ENCODE measurements at places on chromosomes 2 and 18.

DNA sequence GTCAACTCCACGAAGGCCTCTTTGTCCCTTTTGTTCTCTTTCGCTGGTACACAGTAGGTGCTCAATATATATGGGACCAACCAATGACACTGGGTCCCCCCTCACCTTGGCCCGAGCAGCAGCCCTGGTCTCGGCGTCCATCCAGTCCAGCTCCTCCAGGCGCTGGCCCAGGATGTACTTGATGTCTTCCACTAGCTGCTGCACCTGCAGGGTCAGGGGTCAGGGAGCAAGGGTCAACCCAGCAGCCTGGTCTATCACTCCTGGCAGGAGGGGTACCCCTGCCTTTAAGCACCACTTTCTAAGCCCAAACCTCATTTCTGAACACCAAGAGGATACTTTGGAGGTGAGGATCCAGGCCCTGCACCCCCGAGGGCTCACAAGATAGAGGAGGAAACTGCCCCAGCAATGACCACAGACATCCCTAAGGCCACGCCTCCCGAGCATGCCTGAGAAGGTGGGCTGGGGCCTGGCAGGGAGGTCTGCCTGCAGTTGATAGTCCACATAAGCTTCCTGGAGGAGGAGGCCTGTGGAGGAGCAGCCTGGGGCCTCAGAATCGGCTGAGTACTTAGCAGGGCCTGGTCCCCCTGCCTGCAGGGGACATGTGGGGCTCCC, 4.2 kb downstream of the ECEL1 start:
- no peak for DNase-seq

DNA sequence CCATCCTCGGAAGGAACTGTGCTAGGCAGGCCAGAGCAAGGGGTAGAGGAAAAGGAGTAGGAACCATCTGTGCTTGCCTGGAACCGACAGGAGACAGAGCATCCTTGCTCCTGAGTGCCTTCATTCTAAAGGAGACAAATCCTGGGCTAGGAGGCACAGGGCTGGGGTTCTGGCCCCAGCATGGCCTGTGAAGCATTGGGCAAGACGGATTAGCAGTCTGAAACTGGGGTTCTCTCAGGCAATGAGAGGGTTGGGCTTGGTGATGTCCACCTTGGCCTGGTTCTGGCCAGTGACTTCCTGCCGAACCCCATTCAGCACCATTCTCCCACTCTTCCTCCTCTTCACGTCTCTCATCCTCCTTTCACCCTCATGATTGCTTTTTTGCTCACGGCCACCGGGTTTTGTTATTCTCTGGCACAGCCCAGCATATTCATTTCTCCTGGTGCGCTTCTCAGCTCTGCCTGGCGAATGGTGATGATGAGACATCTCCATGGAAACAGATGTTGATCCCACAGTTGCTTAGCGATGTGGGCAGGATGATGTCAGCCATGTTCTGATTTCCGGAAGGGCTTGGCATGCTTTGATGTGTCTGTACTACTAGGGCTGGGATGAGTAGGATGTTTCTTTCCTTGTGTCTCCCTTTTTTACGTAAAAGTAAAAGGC, 127.7 kb downstream of the CAPN13 start:
- DNase-seq, result no peak

GRCh38 chr2:178674122-178674521, 133.1 kb downstream of the TTN start:
- no peak for DNase-seq

DNA sequence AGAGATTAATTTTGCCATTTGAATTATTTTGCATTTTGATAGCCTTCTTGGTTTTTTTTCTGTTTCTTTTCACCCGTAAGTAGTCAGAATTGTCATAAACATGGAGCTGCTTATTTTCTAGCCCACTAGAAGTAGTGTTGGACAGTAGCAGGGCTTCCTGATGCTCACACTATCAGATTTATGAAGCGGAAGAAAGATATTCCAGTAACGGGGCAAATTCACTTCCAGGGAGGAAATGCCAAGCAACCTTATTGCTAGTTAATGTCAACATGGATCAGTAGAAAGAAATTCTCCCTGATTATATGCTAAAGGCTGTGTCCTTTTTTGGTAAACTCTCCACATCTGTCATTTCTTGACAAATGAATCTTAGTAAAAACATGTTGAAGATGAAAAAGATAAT, 19.2 kb upstream of the ADAM23 start:
- no peak for DNase-seq

DNA sequence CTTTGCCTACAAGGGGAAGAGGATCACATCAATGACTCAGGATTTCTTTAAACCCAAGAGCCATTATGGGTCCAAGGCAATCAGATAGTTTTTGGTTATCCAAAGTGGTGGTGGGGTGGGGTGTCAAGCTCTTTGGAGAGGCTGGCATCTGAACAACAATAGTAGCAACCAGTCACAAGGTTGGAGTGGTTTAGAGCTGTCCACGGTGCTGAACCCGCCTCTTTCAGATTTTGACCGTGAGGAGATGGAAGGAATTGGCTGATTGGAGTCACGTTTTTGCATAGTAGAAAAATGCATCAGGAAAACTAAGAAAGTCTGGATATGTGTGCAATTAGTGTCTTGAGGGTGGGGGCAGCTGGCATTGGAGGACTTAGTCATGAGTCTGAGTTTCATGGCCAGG, 159.9 kb downstream of the LOXHD1 start:
- DNase-seq, result no peak

DNA sequence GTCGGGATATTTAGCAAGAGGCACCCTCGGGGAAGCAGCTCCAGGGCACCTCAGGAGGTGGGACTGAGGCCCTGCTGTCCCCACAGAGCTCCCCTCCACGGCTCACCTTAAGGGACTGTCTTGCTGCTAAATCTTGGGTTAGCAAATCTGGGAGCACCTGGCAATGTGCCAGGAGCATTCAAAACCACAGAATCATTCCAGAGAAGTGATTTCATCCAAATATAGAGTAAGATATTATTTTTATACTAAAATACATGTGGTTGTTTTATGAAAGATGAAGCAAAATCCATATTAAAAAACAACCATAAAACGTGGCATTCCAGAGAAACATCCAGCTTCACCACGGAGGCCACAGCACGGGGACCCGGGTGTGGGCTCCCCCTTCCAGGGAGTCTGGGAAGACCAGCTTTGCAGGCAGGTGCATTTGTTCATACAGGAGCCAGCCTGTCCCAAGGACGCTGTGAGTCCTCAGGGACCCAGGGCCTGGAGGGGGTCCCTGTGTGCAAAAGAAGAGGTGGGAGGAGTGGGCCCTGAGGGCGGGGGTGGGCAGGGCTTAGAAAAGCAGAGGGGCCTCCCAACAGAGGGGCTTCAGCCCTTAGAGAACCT, 16.3 kb downstream of the HS1BP3 start:
- DNase-seq, result no peak

DNA sequence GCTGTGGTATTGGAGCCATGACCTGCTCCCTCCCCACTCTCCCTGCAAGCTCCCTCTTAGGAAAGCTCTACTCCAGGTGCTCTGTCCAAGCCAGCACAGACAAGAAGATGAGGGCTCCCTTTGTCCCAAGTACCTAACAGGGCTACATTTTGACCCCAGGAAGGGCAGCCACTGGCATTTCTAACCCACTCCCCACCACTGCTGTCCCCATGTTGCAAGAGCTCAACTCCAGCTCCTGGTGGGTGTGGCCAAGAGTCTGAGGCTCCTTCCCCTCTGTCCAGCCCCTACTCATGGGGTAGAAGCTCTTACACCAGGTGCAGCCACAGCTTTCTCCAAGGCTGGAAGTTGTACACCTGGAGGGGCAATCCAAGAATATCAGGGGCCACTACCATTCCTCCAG, 127.0 kb upstream of the NPAS2 start:
- no peak for DNase-seq

DNA sequence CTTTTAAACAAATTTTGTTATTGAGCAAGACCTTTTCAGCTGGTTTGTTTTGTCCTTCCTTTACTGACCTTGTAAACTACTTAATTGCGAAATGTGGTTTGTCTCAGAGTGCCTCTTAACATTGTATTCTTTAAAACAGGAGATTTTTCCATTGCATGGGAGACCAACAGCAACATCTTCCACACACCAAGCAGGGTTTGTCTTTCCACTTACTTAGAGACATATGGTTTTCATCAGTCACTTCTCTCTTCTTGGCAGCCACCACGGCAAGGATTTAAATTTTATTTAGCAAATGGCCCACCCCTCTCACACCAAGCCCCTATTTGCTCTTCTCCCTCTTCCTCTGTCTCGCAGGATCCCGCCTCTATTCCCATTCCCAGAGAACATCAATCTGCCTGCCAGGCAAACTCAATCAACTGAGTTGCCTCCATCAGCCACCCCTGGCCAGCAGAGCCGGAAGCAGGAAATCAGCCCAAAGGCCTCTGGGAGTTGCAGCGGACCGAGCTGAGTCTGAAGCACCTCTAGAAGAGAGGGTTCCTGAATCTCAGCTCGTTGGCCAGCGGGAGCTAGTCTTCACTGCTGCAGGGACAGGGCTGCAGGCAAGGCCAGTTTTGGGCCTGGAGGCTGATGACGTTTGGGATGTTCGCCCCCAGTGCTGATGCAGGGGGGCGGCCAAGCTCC, 11.3 kb upstream of the CIB4 start:
- DNase-seq, result no peak

Data from NCI-H1092 treated with DMSO at 0.1 percent for 48 hours (cell line).